ENCODE measurements at places on chromosomes 2 and 18.

- no peaks in the 10 kb centered on the region for H3K4me1 ChIP-seq
- no peaks in the 10 kb centered on the region for H3K36me3 ChIP-seq
- no peak overlapping the region for H3K4me3 ChIP-seq
- no peak for DNase-seq
- H3K27ac ChIP-seq = no peak overlapping the region
Observed at GRCh38 chr18:71040161-71040560, 751.3 kb downstream of the SOCS6 start.

- no peak overlapping the region for H3K27ac ChIP-seq
- no peaks in the 10 kb centered on the region for H3K36me3 ChIP-seq
- no peaks in the 10 kb centered on the region for H3K27me3 ChIP-seq
- H3K4me1 ChIP-seq = no peaks in the 10 kb centered on the region
- no peak overlapping the region for H3K4me3 ChIP-seq
- no peak for DNase-seq
Observed at GRCh38 chr2:18047896-18048657, 169.6 kb downstream of the KCNS3 start.

GRCh38 chr2:176689711-176690110 is 420.5 kb downstream of the MTX2 start:
- no peak overlapping the region for H3K27ac ChIP-seq
- H3K27me3 ChIP-seq = peaks cover 35% of the 10 kb centered on the region
- no peaks in the 10 kb centered on the region for H3K4me1 ChIP-seq
- H3K36me3 ChIP-seq = no peaks in the 10 kb centered on the region
- H3K4me3 ChIP-seq = no peak overlapping the region

- no peak overlapping the region for H3K4me3 ChIP-seq
- H3K4me1 ChIP-seq = no peaks in the 10 kb centered on the region
- no peak overlapping the region for H3K27ac ChIP-seq
- DNase-seq = no peak
- no peaks in the 10 kb centered on the region for H3K27me3 ChIP-seq
- no peaks in the 10 kb centered on the region for H3K36me3 ChIP-seq
Observed at GRCh38 chr2:6109831-6110230, 417.6 kb downstream of the SOX11 start.
